ENCODE measurements at places on chromosomes 12 and 14.

DNA sequence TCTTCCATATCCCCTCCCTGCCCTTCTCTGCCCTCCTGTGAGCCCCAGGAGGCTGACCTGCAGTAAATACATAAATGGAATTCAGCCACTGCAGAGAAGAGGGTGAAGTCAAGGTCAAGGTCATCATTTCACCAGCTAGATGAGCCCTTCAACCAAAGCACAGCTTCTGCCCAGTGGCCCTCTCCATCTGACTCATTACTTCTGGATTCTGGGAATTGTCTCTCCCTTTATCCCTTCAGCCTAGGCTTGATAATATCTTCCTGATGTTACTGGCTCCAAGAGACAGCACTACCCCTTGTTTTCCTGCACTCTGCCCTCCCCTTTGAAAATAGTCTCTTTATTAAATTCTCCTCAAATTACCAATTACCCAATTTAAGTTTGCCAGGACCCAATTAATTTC is 64.5 kb downstream of the TTC9 start:
- DNase-seq = no peak

DNA sequence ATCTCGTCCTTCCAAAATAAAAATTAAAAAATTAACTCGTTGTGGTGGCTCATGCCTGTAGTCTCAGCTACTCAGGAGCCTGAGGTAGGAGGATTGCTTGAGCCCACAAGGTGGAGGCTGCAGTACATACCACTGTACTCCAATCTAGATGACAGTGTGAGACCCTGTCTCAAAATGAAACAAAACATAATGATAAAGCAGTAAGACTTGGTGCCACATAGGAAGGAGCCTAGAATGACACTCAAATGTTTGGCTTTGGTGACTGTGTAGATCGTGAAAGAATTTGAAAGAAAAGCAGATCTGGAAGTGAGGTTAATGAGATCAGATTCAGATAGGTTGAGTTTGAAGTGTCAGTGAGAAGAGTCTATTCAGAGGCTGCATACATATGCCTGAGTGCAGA is 150.1 kb upstream of the ATP2B1 start:
- no peak for DNase-seq

DNA sequence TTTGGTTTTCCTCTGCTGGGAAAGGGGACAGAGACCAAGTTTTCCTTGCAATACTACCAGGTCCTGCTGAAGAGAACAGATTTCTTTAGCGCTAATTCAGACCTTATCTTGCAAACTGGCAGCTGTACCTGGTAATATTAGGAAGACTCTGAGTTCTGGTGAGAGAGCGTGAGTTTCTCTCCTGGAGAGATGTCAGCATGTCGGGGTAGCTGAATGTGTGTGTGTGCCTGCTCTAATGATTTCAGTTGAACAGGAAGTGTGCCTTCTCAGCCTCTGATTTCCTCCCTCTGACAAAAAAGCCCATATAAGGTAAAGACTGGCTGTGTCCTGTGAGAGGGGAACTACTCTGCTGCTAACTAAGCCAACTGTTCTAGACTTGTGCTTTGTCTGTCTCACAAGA is 10.3 kb upstream of the ERP27 start:
- DNase-seq = peak; percentile 63

GRCh38 chr12:12909995-12910420 is 18.6 kb downstream of the GPRC5A start:
- DNase-seq = no peak

- no peak for DNase-seq
Measured at GRCh38 chr12:29050503-29050902, 98.6 kb upstream of the FAR2 start.

DNA sequence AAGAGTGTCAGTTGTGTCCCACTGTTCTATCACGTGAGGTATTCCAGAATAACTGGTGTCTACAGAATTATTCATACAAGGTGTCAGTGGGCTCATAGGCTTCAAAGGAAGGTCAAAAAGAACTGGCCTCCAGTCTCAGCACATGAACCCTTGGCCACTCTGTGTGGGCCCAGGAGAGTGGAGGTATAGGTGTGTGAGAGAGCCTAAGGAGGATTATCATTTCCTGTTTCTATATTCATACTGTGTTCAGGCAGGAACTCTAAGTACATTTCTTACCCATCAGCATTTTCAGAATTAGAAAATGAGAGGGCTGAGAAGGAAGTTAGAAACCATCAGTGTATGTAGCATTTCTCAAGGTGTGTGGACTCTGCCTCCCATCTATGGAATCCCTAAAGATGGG is 87.0 kb downstream of the BTG1 start:
- DNase-seq = no peak

DNA sequence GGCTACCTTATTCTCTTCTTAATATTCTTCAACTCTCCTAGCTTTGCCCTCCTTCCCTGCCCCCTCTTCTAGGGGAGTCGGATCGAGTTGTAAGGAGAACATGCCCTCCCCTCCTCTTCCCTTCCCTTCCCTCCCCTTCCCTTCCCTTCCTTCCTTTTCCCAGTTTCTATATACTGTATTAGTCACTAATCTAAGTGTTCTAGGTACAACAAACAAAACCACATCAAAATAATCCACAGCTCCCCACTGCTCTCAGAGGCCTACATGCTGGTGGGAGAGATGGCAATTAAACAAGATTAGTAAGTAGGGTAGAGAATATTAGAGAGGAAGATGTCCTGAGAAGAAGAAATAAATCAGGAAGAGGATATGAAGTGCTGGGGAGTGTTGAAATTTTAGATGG is 119.9 kb upstream of the PZP start:
- DNase-seq = no peak

DNA sequence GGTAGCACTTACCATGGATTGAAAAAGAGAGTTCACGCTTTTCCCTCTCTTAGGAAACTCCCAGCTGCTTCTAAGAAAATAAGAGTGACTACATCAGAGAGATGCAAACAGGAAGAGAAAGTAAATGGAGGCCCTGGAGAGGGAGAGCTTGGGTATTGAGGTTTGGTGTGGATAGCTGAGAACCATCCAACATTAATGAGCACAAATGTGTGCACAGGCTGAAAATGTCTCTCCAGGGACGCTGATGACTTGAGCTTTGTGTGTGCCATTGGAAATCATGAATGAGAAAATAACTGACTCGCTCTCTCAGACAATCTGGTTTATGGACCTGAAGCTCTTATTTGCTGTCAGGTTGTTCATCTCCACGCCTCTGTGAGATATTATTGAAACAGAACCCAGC is 318.8 kb downstream of the NRXN3 start:
- DNase-seq = peak; percentile 71
